Brain (organoid and tissue), 16 donors: ENCODE measurements at places on chromosomes 12 and 14.

GRCh38 chr12:13148485-13148847, 45.0 kb upstream of the GSG1 start:
- DNase-seq, result no peak

DNA sequence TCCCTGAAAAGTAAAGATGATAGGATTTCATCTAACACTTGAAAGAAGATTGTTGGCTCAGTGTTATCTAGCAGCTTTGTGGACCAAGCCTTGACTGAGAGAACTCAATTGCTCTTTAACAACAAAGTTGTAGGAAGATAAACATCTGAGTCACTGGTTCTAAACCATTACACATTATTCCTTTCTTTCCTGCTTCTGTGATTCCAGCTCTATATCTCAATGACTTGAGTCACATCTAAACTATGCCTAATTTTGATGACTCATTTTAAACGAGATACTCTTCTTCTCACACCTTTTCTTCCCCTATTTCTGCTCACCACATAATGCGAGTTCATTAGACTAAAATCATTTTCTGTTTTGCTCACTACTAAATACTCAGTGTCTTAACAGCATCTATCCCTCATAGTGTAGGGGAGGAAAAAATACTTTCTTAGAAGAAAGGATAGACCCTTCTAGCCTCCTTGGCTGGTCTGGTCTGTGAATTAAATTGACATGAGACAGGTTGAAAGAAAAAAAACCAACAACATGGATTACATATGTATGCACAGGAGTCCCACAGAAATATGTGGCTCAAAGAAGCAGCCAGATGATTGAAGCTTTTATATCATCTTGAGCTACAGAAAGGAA, 201.4 kb downstream of the C12orf50 start:
- DNase-seq, result peak; percentile 17

DNA sequence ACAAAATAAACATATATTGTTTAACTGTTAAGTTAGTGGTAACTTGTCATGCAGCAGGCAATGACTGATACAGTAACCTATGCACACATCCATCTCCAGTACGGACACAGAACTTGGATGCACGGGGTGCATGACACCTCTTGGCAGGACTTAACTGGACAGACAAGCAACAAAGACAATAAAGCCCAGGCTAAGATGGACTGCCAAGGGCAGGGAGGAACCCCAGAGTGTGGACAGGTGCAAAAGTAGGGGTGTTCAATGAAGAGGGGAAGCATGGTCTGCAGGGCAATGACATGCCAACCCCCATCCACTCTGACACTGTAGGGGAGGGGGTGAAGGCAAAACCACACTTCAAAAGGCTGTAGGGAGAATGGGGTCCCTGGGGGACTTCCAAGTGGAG, 11.7 kb downstream of the SSH1 start:
- no peak for DNase-seq

DNA sequence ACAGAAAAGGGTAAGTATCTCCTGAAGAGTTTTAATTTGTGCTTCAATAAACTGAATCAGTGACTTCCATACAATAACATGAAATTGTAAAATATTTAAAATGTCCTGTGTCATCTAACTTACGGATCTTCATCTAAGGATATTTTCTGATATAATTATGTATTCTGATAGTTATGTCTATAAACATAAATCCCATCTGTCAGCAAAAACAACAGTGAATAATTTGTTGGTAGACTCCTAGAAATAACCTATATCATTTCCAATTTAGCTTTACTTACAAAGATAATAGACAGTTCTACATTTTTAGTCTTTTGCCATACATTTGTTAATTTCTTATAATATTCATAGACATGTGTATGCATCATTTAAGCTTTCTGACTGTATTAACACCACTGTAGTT, 293.9 kb downstream of the CCDC91 start:
- DNase-seq, result no peak

DNA sequence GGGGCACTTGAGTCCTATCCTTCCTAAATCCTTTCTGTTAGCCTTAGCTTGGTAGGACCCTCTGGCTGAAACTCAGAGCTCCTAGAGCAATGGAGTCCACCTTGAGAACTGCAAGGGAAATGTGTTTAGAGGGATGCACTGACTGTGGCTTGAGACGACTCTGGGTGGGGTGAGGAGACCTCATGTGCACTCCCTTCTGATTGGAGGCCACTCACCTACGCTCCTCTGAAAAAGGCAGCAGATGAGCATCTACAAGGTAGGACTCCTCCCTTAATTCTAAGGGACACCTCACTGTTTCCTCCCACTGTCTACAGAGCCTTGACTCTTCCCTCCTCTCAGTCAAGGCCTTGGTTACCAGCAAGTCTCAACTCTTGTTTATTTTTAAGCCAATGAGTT, 1.0 kb downstream of the MAP3K12 start:
- DNase-seq, result no peak

DNA sequence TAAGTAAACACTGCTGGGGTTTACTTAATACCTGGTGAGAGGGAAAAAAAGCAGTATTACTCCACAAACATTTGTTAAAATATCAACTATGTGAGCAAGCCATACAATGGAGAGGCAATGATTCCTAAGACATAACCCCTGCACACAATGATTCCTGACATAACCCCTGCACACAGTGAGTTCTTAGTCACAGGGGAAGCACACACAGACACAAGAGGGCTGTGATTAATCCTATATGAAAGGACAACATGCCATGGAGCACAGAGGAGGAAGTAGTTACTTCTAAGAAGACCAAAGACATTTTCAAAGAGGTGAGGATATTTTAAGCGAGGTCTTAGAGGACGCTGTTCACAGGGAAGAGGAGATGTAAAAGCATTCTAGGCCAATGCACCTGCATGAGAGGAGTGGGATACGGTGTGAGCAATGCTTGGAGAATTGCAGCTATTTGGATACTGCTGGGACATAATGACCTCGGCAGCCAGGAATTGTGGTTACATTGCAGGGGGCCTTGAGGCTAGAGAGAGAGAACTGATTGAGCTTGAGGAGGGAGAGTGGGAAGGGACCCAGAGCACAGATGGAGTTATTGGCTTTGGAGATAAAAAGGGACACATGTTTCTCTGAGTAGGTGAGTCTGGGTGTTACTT, 211.9 kb downstream of the APAF1 start:
- peak; percentile 36 for DNase-seq

- DNase-seq, result no peak
These were observed 246.3 kb upstream of the CLEC14A start for GRCh38 chr14:38502239-38502638.

GRCh38 chr14:35425850-35426249, 21.3 kb upstream of the NFKBIA start:
- DNase-seq, result no peak

DNA sequence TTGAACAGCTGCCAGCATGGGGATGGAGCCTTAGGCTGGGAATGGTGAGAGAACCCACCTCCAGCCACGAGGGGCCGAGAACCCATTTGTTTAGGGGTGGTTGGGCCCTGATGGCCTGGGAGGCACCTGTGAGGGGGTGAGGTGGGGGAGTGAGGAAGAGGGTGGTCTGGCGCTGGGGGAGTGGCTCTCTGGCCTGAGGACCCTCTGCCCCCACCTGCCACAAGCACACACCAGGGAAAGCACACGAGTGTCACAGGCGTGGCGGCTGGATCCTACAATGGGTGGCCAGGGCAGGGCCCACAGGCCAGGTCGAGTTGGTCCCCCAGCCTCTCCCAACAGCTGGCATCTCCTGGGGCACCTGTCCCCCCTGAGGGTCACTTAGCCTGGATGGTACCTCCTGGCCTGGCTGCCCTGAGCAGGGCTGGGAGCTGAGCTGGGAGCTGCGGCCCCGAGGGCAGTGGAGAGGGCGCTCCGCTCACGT, 340.5 kb downstream of the TMEM121 start:
- DNase-seq, result no peak

DNA sequence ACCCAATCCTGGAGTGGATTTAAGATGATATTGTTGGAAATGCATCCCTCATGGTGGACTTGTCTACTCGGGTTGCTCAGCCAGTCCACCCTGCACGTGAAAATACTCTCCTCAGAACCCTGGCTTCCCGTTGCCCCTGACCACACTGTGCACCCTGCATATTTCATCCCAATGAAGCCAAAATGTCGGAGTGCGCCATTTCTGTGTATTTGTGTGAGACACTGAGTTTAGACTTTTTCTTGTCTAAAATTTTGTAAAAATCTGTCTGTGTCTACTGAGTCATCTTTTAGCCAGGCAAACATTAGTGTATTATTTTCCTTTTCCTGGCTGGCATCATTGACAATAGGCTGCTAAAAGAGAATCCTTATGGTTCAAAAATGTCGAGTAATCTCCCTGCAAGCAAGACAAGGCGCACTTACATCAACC, 485 bp upstream of the PNMA1 start:
- no peak for DNase-seq

DNA sequence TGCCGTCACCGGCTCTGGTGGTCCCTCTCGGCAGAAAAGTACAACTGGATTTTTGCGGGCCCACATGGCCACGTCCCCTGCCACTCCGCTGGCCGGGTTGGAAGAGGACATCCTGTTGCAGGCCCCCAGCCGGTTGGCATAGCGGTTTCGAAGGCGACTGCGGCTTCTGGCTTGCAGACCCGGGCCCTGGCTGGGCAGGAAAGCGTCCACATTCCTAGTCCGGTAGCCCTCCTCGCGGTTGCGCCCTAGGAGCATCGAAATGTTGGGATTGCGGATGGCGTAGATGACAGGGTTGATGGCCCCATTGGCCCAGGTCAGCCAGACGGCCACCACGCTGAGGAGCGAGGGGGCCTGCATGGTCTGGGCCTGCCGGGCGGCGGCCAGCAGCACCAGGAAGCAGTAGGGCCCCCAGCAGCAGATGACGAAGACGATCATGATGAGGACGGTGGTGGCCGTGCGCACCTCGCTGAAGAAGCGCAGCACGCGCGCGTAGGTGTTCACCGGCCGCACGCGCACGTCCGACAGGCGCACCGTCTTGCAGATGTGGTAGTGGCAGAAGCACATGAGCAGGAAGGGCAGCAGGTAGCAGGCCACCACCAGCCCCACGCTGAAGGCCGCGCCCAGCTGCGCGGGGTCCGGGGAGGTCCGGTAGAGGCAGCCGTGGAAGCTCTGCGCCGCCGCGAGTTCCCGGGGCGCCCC, 1.2 kb downstream of the GPR135 start:
- peak; percentile 3 for DNase-seq

- peak; percentile 36 for DNase-seq
These were observed 88.4 kb upstream of the DYNC1H1 start for GRCh38 chr14:101875727-101876554.

DNA sequence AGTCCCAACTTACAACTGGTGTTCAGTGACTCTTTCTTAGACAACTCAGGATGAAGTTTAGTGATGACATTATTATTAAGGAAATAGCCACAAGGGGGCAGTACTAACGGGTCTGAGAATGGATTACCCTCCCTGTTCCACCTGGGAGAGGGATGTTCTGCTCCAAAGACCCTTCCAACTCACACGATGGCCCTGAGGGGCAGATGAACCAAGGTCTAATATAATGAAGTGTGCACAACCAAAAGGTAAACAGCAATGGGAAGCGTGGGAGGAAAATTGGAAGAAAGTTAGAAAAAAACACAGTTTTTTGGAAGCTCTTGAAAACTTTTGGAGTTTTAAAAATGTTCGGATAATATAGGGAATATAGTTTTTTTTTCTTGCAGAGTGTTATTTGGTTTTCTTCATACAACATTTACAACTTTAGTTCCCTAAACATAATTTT, 24.0 kb downstream of the FGF6 start:
- DNase-seq, result peak; percentile 35

GRCh38 chr12:111268738-111269572, 99.9 kb downstream of the PHETA1 start:
- DNase-seq, result no peak

GRCh38 chr12:129701631-129702101, 202.2 kb downstream of the TMEM132D start:
- DNase-seq, result peak; percentile 79

DNA sequence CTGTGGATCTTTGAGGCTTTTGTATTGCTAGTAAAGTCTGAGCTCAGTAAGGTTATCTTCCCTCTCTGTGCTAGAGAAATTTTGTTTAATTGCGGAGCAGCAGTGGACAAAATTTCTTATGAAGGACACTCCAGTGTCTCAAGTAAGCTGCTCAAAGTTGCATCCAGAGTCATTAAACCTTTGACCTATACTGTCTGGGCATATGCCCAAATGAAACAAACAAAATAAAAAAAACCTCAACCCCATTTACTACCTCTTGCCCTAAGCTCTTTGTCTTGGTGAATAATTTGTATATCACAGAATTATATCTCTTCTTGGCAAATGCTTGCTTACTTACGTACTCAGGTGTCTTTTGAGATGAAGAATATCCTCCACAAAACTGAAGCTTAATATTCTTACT, 465.2 kb downstream of the SOX5 start:
- DNase-seq, result no peak

DNA sequence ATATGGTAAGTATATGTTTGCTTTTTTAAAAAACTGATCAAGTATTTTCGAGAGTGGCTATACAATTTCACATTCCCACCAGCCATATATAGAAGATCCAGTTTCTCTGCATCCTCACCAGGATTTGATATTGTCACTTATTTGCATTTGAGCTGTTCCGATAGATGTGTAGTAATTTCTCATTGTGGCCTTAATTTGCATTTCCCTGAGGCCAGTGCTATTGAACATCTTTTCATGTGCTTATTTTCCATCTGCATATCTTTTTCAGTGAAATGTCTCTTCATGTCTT, 72.9 kb upstream of the VASH1 start:
- DNase-seq, result no peak

- no peak for DNase-seq
These were observed 20.1 kb upstream of the RPLP0 start for GRCh38 chr12:120220838-120221575.

- peak; percentile 97 for DNase-seq
These were observed at the start of gene HELB for GRCh38 chr12:66301944-66302826. Gene HELB, plus strand, starts transcription at chr12:66302493. Its CDS starts 111 bp downstream, at chr12:66302604.

DNA sequence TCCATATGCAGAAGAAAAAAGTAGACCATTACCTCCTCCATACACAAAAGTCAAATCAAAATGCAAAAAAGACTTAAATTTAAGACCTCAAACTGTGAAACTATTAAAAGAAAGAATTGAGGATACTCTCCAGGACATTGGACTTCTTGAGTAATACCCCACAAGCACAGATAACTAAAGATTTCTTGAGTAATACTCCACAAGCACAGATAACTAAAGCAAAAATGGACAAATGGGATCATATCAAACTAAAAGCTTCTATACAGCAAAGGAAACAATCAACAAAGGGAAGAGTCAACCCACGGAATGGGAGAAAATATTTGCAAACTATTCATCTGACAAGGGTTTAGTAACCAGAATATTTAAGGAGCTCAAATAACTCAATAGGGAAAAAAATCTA, 427.9 kb downstream of the CCDC91 start:
- DNase-seq, result no peak

DNA sequence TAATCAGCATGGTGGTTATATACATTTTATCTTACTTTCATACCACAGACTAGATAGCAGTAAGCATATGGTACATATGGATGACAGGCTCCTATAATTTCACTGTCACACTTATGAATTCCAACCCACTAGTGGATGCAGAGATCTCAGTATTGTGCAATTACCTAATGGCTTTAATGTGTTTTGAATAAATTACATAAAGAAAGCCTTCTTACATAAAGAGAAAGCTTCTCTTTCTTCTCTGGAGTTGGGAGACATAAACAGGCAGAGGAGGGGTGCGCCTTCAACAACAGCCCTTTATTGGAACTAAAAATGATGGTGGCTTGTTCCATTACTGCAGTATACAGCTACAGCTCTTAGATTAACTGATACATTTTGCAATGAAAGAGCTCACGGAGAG, 52.6 kb downstream of the SAV1 start:
- DNase-seq, result peak; percentile 39
